ENCODE measurements at places on chromosomes 3 and 15.

- no peak for DNase-seq
These were observed 6.8 kb upstream of the MFSD1 start for GRCh38 chr3:158794936-158795518.

DNA sequence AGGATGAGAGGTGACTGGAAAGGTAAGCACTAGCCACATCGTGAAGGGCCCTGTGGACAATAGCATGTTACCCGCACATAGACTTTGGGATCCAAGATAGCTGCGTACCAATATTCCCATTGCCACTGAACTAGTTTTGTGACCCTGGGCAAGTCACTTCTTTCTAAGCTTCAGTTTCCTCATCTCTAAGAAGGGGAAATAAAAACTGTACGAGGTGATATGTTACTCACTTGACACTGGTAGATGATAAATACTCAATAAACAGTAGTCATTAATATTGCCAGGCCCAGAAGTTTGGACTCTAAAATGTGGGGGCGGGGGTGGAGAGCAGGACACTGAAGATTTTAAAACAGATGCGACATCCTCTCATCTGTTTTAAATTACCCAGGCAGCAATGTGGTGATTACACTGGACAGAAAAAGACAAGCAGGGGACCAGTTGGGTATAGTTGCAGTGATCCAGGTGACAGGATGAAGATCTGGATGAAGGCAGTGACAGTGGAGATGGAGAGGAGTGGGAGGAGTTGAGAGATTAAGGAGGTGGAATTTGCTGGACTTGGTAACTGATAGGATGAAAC lies 2.5 kb downstream of the ATG7 start:
- DNase-seq: no peak

DNA sequence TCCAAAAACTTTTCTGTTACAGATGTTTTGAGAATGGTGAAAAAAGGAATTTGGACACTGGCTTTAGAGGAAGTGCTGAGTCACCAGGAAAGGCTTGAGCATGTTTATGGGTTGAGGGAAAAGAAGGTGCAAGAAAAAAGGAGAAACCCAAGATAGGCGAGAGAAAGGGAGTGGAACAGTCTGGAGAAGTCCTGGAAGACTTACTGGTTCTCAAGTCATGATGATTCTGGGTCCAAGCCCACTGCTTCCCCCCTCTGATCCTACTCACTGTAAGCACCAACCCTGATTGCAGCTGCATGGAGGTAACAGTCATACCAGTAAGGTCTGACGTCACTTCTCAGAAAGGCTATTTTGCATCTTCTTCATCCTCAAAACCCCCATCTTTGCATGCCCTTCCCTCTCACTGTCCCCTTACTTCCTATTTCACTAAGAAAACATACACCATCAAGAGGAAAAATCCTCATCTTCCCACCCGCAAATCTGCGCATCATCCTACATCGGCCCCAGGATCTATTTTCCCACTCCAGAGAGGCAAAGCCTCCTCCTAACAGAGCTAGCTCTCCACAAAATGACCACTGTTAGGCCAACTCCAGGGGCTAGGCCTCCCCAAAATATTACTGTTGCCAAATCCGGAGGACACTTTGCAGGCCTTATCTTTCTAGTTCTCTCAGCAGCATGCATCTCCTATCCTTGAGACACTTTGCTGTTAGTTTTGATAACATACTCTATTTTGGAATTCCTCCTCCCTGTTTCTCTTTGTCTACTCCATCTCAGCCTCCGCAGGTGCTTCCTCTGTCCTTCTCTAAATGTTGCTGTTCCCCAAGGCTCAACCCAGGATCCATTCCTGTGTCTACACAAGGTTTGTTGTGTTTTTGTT lies 3.2 kb upstream of the ATP13A3 start:
- DNase-seq: no peak

GRCh38 chr3:170806676-170807075 lies 63.3 kb downstream of the RPL22L1 start:
- no peak for DNase-seq

GRCh38 chr3:27910456-27910855 lies 188.3 kb upstream of the EOMES start:
- no peak for DNase-seq

GRCh38 chr3:12194669-12195161 lies 36.0 kb upstream of the TIMP4 start:
- DNase-seq: no peak

GRCh38 chr3:130950641-130951040 lies 56.8 kb downstream of the ATP2C1 start:
- DNase-seq: no peak

GRCh38 chr3:39189959-39190269 lies 2.5 kb downstream of the XIRP1 start:
- peak; percentile 43 for DNase-seq

DNA sequence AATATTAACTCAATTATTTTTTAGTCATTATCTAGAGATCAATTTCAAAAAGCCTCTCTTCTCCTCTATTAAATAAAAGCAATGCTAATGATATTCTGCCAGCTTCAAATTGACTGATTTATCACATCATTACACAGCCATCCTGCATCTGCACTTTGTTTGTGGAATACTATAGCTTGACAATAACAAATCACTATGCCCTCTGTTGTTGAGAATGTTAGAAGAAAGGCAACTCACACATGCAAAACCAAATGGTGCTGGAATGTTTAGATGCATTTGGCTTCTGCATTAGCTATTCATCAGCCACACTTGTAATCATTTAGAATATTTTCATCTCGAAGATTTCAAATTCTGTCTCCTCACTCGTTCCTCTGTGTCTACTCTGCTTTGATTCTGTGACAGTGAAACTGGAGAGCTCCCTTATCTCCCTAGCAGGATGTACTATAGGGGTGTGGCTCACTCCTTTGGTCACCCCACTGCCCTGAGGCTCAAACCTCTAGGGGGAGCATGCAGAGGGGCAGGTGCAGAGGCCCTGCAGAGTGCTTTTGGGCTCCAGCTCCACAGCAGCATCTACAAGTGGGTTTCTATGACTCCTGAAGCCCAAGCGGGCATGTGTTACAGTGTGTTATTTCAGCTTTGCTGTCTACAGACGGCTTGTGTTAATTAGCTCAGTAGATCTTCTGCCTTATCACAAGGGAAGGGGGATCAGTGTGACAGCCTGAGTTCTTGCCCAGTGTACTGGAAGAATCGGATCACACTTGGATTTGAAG lies 454.1 kb upstream of the BCHE start:
- no peak for DNase-seq

DNA sequence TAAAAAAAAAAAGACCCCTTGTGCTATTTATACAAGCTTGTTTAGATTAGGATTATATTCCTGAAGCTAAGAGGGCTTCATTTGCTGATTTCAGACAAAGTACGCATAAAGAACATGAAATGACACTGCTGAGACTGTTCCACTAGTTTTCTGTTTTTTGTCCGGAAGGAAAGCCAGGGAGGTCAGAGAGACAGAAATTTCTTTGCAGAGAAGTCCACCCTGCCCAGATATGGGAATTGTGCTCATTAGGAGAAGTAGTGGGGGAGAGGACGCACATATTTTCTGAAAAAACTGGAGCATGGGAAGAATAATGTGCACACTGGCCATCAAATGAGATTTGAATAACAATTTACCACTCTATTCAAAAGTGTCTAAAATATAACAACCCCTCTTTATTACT lies 220.9 kb upstream of the ICE2 start:
- no peak for DNase-seq

DNA sequence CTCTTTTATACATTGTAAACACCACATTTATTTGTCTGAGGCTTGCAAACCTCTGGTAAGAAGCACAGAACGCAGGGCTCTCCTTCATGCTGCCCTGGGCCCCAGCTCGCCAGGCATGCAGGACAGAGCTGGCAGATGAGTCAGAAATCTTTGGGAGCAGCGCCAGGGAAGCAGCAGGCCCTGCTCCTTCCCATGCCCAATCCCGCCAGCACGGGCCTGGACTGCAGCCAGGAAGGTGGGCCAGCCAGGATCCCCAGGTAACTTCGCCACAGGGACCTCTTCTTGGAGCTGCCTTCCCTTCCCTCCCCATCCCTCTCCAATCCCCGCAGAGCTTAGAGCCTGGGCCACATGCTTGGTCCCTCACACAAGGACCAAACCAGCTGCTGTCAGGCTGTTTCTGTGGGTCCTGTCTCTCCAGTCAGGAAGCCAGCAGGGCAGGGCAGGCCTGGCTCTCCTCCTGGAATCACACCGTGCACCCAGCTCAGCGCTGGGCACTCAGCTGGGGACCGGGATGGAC lies 8.8 kb downstream of the STOML1 start:
- DNase-seq: no peak

DNA sequence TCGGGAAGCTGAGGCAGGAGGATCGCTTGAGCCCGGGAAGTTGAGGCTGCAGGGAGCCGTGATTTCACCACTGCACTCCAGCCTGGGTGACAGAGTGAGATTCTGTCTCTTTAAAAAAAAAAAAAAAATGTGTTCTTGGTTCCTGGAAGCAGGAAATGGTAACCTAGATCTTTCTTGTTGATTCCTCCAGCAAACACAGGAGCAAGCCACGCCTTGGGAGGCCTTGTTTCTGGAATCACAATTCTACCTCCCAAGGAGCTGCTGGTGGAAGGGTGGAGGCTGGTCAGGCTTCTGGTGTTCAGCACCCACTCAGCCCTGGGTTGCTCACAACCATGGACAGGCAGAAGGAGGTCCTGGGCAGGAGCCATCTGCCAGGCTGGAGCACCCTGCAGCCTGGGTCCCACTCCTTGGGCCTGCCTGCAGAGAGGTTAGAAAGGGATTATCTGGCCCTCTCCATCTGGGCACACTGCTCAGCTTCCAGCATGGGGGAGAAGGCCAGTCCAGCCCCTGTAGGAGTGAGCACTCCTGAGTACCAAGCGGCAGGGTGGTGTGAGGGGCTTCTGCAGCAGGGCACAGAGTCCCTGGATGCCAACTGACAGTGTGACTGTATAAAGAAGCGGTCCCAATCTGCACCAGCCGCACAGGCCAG lies 65.6 kb downstream of the ABTB1 start:
- DNase-seq: no peak

- DNase-seq: no peak
These were observed 25.8 kb upstream of the CSTA start for GRCh38 chr3:122299215-122299614.

DNA sequence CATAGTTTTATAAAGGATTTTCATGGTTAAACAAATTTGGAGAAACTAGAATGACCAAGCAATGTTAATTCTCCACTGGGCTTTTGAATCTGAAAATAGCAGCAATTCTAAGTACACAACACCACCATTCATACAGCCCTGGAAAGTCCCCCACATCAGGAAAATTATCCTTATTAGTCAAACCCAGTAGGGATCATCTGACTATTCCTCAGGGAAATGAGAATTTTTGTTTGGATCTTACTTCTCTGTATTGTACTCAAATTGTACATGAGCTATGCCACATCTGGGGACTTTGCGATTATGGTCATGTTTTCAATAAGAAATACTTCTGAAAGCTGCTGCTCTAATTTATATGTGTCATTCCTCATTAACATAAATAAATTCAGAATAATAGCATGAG lies 46.0 kb downstream of the RARB start:
- DNase-seq: no peak

DNA sequence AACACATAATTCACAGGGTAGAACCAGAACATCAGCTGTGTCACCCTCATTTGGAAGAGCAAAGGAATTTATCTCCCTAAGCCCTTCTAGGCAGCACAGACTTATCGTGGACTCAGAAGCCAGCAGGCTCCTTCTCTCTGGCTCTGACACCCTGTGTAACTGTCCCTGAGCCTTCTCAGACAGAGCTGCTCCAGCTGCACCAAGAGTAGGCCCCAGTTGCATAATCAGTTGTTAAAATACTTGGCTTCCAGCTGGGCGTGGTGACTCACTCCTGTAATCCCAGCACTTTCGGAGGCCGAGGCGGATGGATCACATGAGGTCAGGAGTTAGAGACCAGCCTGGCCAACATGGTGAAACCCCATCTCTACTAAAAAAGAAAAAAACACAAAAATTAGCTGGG lies 49.4 kb upstream of the ACVR2B start:
- DNase-seq: no peak

DNA sequence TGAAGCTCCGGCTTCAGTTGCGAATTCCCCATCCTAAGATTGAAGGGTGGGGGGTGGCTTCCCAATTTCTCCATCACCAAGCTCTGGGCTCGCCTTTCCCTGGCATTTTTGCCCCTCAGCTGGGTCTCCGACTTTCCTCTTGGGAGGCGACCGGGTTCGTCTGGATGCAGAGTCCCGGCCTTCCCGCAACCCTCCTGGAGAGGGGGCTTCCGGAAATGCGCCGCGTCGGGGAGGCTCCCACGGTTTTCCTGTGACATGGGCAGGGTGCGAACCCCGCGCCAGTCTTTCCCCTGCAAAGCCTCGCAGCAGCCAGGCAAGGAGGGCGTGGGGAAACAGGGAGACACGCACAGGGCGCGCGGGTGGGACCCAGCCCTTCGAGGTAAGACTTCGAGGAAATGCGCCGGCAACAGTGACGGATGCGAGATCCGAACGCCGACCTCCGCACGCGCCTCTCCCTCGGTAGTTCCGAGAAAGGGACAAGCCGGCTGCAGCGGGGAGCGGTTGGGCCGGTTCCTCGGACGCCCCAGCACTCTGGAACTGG lies 466 bp upstream of the HCN4 start:
- no peak for DNase-seq

GRCh38 chr3:138089091-138089490 lies 26.3 kb downstream of the DZIP1L start:
- no peak for DNase-seq

GRCh38 chr15:92074646-92075045 lies 221.1 kb downstream of the SLCO3A1 start:
- no peak for DNase-seq

- no peak for DNase-seq
These were observed 114.1 kb upstream of the FRMD4B start for GRCh38 chr3:69499899-69500421.

DNA sequence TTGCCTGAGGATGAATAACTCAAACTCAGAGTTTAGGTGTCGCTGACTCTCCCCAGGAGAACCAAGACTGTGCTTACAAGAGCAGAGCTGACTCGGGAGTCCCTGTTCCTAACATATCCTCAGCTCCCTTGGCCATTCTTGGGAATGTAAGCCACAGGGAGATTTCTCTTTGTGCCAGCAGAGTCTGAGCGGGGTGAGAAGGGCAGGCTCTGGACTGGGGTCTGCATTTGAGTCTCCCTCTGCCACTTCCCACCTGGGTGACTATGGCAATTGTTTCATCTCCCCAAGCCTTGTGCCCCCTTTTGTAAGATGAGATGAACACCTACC lies 126.0 kb downstream of the ADAMTS17 start:
- no peak for DNase-seq

DNA sequence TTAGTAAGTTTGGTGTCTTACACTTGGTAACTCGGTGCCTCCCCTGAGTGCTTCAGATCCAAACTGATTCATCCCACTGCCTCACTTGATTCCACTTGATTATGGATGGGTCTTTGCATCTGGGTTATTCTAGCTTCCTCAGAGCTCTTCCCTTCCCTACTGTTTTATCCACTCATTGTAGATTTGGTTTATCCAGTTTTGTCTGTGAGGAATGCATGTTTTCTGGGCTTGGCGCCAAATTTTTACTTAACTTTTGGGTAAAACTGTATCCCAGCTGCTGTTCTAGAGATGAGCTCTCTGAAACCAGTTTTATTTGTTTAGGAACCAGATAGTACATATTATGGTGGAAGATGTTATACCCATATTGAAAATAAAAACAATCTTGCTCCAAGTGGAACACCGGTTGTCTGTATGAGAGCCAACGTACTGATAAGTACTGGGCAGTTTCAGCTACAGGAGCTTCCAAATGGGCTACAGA lies 20.9 kb downstream of the RAD54L2 start:
- DNase-seq: no peak

GRCh38 chr3:20043396-20043795 lies 3.1 kb downstream of the KAT2B start:
- peak; percentile 44 for DNase-seq

GRCh38 chr3:138549179-138549977 lies 44.7 kb downstream of the CEP70 start:
- DNase-seq: no peak
